ENCODE measurements at places on chromosomes 11 and 22.

GRCh38 chr11:119297938-119298337 lies 19.0 kb downstream of the MCAM start:
- no peak for DNase-seq

GRCh38 chr11:8219257-8220021 lies 44.2 kb downstream of the LMO1 start:
- no peak for DNase-seq

DNA sequence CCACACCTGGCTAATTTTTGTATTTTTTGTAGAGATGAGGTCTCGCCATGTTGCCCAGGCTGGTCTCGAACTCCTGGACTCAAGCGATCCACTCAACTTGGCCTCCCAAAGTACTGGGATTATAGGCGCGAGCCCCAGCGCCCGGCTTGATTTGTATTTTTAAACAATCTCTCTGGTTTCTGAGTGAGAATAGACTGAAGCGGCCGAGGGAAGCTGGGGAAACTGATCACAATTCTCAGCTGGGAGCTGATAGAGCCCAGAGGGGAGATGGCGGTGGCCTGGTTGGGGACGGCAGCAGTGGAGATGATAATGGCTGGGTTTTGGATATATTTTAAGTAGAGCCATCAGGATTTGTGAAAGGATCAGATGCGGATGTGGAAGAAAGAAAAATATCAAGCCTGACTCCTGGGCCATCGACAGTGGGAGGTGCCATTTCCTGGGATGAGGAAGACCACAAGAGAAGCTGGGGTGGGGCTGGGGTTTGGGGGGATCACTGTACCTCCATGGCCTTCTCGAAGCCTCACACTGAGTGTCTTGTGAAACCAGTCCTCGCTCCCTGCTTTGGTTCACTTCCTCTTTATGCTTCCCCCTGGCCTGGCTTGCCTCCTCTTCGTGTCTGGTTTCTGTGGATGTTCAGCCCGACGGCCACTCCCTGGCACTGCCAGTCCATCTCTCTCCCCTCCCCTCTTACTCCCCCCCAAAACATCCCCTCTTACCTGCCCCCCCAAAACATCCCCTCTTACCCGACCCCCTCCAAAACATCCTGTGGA lies 51.9 kb downstream of the IGLL1 start:
- no peak for DNase-seq

DNA sequence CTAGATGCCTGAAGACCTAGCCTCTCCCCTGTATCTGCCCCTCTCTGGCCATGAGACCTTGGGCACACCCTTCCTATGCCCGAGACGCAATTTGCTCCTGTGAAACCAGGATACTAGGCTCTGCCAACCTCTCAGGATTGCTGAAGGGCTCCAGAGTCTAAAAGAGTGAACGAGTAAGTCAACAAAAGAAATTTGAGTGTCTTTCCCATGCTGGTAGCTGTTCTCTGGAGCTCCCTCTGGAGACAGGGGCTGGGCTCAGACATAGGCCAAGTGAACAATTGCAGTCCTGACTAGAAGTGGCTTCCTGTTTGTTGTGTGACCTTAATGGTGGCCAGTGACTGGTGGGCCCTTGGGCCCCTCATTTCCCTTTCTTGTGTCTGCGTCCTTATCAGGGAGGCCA lies 189.0 kb upstream of the NARS2 start:
- DNase-seq = no peak

DNA sequence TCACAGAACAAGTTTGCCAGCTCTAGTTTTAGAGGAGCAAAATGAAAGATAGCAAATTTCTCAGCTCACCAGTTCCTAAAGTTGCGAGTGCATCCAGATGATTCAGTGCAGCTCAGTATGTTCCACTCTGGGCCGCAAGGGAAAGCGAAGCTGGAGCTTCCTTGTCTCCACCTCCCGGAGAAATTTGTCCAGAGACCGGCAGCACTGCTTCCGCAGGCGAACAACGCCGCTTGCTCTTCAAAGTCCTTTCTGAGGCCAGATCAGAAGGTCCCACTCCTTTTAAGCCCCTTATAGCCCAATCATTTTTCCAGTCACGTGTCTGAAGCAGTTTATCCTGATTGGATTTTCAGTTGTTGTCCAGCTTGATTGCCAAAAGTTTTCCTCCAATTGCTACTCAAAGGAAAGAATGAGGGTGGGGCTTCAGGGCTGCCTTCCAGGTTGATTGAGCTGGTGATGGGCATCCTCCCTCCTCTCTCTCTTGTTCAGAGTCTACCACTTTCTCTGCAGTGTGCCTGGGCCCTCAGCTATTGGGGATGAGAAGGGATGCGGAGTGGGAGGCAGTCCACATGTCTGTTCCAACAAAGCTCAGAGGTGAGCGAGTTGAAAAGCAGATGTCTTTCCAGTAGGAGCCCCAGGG lies at the start of gene ZNF280A:
ZNF280A (minus strand) TSS at position 251 of the 637 bp plus-strand sequence. CDS start 4,640 bp downstream, outside the sequence.
- DNase-seq = no peak

- DNase-seq = no peak
Measured at GRCh38 chr11:106683435-106683834, 334.8 kb downstream of the GUCY1A2 start.

DNA sequence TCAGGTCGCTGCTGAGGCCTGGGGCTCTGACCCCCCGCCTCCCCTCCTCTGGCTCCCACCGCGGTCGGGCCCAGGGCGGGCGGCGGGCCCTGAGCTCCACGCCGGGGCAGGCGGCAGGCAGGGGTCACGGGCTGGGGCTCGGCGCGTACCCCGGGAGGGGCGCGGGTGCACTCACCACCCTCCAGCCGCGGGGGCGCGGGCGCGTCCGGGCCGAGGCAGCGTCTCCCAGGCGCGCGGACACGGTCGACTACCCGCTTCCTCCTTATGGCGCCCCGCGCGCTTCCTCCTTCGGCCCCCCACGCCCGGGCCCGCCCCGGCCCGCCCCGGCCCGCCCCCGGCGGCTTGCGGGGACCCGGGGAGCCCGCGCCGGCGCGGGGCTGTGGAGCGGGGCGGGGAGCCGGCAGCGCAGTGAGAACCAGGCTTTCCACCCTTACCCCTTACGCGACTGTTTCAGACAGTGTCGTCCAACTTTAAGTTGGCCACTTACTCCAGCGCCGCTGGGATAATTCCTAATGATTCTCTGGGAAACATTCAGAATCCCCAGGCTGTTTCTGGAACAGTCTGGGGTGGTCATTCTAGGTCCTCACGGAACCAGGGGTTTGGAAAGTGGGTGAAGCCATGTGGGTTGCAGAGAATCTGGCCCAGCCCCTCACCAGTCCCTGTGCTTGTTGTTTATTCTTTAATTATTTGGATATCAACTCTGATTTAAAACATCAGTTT lies at the start of gene BID:
BID (minus strand) TSS at position 264 of the 720 bp plus-strand sequence. CDS start 24,353 bp downstream, outside the sequence.
- no peak for DNase-seq

GRCh38 chr22:49929211-49929979 lies 11.0 kb downstream of the CRELD2 start:
- no peak for DNase-seq

- no peak for DNase-seq
Measured at GRCh38 chr11:73012121-73012863, 129.8 kb downstream of the FCHSD2 start.

GRCh38 chr11:112697391-112698178 lies 263.6 kb upstream of the NCAM1 start:
- DNase-seq = no peak

- DNase-seq = no peak
Measured at GRCh38 chr11:33110083-33110482, 51.2 kb downstream of the CSTF3 start.

DNA sequence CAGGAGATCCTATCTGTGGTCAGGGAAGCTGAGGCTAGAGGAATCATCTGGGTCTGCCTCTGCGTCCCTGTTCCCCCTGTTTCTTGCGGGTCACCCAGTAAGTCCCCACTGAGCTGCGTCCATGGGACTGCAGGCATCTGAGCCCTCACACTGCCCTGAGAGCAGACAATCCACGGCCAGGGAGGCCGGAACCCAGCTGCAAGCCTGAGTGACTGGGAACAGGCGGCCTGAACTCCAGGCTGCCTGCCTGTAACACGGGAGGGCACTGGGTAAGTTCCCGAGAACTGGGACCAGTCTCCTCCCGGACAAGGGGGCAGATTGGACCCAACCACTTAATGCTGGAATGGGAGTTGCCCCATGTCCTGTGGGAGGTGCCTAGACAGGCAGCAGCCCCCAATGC lies 727.4 kb downstream of the BRD1 start:
- no peak for DNase-seq

DNA sequence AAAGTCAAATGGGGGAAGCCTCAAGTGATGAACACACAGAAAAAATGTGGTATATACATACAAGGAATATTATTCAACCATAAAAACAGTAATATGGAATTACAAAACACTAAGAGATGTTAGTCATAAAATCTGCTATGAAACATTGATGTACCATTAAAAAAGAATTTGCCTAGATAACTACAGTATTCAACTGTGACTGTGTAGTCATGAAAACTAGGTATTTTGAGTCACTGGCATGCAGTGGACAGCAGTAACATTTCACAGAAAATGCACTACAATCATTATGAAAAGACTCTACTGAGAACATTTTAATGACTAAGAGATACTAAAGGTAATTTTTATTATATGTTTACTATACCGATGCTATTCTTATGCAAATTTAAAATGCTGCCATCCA lies 11.7 kb downstream of the ZNF195 start:
- DNase-seq = no peak

- no peak for DNase-seq
Measured at GRCh38 chr22:19605508-19606331, 81.5 kb upstream of the CLDN5 start.

DNA sequence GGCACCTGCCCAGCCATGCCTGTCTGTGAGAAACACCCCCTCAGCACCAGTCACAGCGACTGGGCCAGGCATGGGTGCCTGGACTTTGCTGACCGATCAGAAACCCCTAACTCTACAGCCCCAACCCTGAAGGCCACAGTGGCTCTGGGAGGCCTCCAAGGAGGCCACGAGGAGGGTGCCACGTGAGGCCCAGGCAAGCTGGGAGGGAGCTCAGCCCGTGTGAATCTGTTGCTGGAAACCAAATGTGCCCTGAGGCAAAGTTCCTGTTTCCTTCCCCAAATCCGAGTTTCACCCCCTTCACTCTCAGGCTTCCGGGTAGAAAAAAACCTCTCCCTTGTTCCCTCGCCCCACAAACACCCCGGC lies 1.3 kb downstream of the UNC93B1 start:
- no peak for DNase-seq

DNA sequence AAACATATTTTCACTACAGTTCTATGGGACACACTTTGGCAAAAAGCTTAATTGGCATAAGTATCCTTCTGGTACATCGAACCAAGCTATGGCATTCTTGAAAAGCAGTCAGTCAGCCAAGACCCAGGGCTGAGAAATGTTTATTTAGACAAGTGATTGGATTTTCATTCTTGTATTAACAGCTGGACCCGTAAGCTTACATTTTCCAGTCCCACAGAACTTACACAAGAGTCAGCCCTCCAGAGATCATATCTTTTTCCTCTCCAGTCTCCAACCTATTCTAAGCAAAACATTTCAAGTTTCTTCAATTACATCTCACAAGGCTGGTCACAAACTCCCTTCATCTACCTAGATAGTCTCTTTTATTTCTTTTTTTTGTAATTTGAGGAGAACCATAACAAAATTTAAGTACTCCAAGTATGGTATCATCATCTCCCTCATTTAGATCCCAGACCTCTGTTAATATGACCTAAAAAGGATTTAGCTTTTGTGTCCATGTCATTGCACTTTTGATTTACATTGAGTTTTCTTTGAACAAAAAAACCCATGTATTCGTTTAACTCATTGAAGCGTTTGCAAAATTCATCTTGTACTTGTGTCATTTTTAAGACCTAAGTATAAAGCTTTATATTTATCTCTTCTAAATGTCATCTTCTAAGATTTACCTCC lies 67.9 kb upstream of the GRK3 start:
- DNase-seq = no peak

- DNase-seq = no peak
Measured at GRCh38 chr22:50536226-50536625, 6.4 kb upstream of the TYMP start.

GRCh38 chr11:19770277-19770676 lies 57.6 kb downstream of the NAV2 start:
- DNase-seq = no peak

- no peak for DNase-seq
Measured at GRCh38 chr11:70423523-70424505, 25.5 kb downstream of the CTTN start.

- DNase-seq = no peak
Measured at GRCh38 chr11:71164186-71164585, 88.2 kb downstream of the SHANK2 start.

DNA sequence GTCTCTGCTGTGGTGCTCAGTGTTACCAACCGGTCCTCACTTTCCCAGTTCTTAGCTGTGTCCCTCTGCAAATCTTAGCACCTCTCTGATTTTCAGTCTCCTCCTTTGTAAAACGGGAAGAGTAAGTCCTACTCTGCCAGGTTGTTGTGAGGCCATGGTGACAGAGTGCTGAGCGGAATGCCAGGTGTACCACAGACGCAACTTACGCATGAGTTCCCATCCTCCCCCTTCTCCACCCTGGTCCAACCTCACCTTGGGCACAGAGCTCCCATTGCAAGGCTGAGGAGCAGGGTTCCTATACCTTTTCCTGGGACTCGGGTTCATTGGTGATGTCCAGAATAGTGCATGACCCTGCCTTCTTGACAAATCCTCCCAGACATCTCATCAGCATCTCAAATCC lies 7.3 kb upstream of the DDB2 start:
- no peak for DNase-seq

GRCh38 chr11:5550440-5551095 lies 2.2 kb upstream of the OR52H1 start:
- peak; percentile 41 for DNase-seq

- DNase-seq = peak; percentile 6
Measured at GRCh38 chr22:20777420-20778177, 3.7 kb downstream of the SERPIND1 start.

DNA sequence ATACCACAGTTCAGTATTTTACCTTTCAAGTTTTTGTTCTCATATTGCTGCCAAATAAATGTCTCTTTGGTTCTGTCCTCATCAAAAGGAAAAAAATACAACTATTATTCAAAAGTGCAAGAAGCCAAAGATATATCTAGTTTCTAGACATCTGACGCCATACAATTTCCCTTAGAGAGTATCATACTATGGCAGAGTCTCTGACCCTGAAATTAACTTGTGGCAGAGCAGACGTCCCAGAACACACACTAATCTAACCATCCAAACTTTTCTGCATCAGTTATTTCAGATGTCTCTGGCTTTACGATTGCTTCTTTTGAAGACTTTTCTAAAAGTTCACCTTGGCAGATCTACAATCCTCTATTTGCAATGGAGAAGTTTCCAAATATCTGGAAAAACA lies 2.7 kb downstream of the OR51T1 start:
- DNase-seq = no peak

DNA sequence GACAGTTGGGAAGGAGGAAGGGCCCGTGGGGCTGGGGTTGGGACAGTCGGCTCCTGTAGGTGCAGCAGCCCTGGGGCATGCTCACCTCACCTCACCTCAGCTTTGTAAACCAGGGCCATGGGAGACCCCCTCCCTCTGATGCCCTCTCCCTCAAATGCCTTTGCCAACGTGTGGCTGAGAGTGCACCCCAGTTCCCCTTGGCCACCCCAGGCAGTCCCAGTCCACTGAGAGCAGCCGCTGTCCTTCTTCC lies 4.2 kb upstream of the NEAT1 start:
- no peak for DNase-seq
